Chondrocyte (in vitro differentiated cells): ENCODE measurements at places on chromosomes 1 and 21. TPM values are rescaled to one million over a fixed set of nuclear protein-coding genes. Genes with fewer than 3 reads are reported as not detected.

Gene OR2T35
- not detected in 3 replicates for total RNA-seq

Gene CATSPERE
- total RNA-seq, result 1.5 to 2.3 TPM (median 2.3 TPM) in 3 replicates

Gene FCRL1
- not detected in 3 replicates for total RNA-seq

Gene HSF2BP
- total RNA-seq, result 3.5 to 5.0 TPM (median 4.0 TPM) in 3 replicates

Gene EPHB2
- total RNA-seq, result 44.6 to 57.5 TPM (median 48.0 TPM) in 3 replicates

Gene NBPF14
- 21.7 to 24.6 TPM (median 21.9 TPM) in 3 replicates for total RNA-seq

Gene PCP4
- not detected in 3 replicates for total RNA-seq

Gene ILF2
- total RNA-seq, result 120 to 164 TPM (median 122 TPM) in 3 replicates

Gene PADI3
- not detected in 3 replicates for total RNA-seq

Gene ABCA4
- total RNA-seq, result 0.22 to 0.63 TPM (median 0.26 TPM) in 3 replicates

Gene CLDN17
- not detected in 3 replicates for total RNA-seq

Gene BNIPL
- total RNA-seq, result 0.36 to 0.63 TPM (median 0.62 TPM) in 3 replicates

Gene RHBG
- total RNA-seq, result not detected in 3 replicates

Gene MAP1LC3C
- total RNA-seq, result 0.38 to 0.65 TPM (median 0.46 TPM) in 3 replicates

Gene DUSP10
- 1.4 to 4.1 TPM (median 3.6 TPM) in 3 replicates for total RNA-seq

Gene CLIC6
- 0.08 to 0.24 TPM (median 0.17 TPM) in 3 replicates for total RNA-seq

Gene S100A9
- not detected in 3 replicates for total RNA-seq

Gene VTCN1
- not detected in 3 replicates for total RNA-seq

Gene HAO2
- total RNA-seq, result not detected in 3 replicates

Gene CACNA1S
- 0.07 to 0.46 TPM (median 0.40 TPM) in 3 replicates for total RNA-seq

Gene BARHL2
- not detected in 3 replicates for total RNA-seq

Gene COL9A2
- total RNA-seq, result 4.9 to 10.4 TPM (median 9.9 TPM) in 3 replicates

Gene LRRN2
- 3.3 to 5.9 TPM (median 4.6 TPM) in 3 replicates for total RNA-seq

Gene OLFML3
- 33.1 to 44.2 TPM (median 34.9 TPM) in 3 replicates for total RNA-seq

Gene OR10J1
- total RNA-seq, result not detected in 3 replicates

Gene FAM110D
- 0.22 to 0.27 TPM (median 0.23 TPM) in 3 replicates for total RNA-seq

Gene KCNE1
- total RNA-seq, result 0.32 to 0.70 TPM (median 0.38 TPM) in 3 replicates

Gene RAD54L
- total RNA-seq, result 2.6 to 9.9 TPM (median 2.7 TPM) in 3 replicates

Gene RGS13
- total RNA-seq, result not detected in 3 replicates

Gene SH3BGRL3
- total RNA-seq, result 156 to 175 TPM (median 162 TPM) in 3 replicates

Gene TIAM1
- total RNA-seq, result 6.6 to 8.2 TPM (median 7.7 TPM) in 3 replicates

Gene AK2
- 86.1 to 98.9 TPM (median 94.9 TPM) in 3 replicates for total RNA-seq

Gene COL16A1
- total RNA-seq, result 230 to 272 TPM (median 262 TPM) in 3 replicates

Gene MAP10
- 0.46 to 1.0 TPM (median 0.60 TPM) in 3 replicates for total RNA-seq
